ENCODE measurements at places on chromosomes 12 and 14.

- DNase-seq: no peak
These were observed 248.5 kb upstream of the FBXO33 start for GRCh38 chr14:39680777-39681176.

- no peak for DNase-seq
These were observed 12.5 kb downstream of the TAS2R13 start for GRCh38 chr12:10896854-10897253.

GRCh38 chr12:442235-442884, 17.4 kb upstream of the B4GALNT3 start:
- no peak for DNase-seq

GRCh38 chr12:13537623-13538022, 341.1 kb downstream of the EMP1 start:
- no peak for DNase-seq

- no peak for DNase-seq
These were observed 21.4 kb downstream of the B4GALNT3 start for GRCh38 chr12:480831-481816.

DNA sequence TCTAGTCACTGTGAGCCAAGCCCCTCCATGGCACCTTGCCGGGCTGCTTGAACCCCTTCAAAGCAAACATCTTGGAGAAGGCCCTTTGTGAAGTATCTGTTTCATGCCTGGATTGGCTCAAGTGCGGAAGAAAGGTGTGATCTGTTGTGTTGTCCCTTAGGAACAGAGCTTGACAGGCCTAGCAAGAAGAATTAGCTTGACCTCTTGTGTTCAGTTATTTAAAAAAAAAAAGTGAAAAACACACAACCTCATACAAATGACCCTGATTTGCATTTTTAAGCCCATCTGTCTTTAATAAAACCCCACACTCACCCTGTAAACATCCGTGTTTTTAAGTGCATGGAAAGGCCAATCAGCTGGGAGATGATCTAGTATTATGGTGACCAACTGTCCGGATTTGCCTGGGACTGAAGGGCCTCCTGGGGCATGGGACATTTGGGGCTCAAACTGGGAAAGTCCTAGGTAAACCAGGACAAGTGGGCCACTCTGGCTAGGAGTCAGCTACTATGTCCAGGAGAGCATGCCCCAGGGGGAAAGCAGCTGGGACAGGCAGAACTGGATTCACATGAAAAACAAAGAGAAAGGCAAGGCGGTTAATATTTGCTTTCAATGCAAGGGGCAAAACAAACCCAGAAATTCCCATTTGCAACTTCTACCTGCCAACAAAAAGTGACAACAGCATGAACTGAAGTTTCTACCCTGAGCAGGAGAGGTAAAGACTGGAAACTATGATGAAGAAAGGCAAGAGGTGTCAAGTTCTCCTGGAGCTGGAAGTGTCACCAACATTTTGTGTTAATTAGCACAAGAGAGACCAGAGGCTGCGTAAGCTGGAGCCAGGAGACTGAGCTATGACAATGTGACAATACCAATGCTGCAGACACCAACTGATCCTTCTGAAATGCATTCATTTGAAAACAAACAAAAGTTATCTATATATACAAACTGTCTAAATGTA, 78.6 kb downstream of the CLMN start:
- no peak for DNase-seq

DNA sequence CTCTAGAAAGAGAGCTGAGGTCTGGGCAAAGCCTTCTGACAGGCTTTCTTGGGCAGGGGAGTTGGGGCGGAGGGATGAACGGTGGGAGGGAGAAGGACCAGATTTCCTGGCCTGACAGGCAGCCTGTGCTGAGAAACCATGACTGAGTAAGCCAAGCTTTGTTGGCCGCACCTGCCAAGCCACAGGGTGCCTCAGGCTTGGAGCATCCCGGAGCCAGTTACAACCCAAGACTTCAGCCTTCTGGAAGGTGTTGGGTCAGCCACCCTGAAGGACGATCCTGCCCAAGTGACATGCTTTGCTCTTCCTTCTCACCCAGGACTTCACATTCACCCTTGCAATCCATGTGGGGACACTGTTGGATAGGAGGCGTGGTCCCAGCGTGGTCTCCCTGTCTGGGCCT, 21.0 kb upstream of the AQP2 start:
- no peak for DNase-seq

GRCh38 chr12:88726806-88727720, 146.8 kb upstream of the KITLG start:
- no peak for DNase-seq

DNA sequence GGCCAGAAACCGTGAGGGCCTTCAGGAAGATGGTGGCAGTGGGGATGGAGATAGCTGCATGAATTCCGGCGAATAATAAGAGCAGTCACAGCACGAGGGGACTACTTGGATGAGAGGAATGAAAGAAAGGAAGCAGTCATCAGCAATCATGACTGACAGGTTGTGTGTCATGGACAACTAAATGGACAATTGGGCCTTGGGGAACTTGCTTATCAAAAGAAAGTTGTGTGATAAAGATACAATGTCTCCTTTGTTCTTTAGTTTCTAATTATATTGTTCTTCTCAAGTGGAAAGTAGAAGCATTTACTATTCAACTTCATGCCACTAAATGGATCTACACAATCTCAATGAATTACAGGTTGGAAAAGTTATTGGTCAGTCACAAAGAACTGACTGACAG, 130.5 kb downstream of the TMTC1 start:
- no peak for DNase-seq

GRCh38 chr14:22850944-22851764, 14.8 kb downstream of the MMP14 start:
- no peak for DNase-seq

- DNase-seq: no peak
These were observed 24.2 kb downstream of the ISCA2 start for GRCh38 chr14:74517731-74518130.

GRCh38 chr12:129610601-129611120, 293.2 kb downstream of the TMEM132D start:
- no peak for DNase-seq
